Liver (tissue), 10 donors: ENCODE measurements at places on chromosomes 5 and 9.

DNA sequence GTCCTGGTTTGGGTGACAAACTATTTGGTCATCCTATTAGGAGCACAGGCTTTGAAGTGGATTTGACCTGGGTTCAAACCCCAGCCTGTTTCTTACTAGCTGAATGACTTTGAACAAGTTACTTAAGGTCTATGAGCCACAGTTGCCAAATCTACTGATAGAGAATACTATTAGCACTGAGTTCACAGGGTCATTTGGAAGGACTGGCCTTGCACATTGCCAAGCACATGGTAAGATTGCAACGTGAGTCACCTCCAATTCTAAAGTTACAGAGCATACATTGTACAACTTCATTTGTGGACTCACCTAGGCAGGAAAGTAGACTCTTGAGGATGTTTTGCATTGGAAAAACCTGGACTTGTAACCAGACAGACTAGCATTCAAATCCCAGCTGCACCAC lies 38.9 kb downstream of the MFAP3 start:
- DNase-seq, result no peak

GRCh38 chr5:122150215-122150614 lies 20.9 kb downstream of the ZNF474 start:
- DNase-seq, result no peak

GRCh38 chr5:158755221-158755620 lies 344.5 kb downstream of the EBF1 start:
- no peak for DNase-seq

- DNase-seq, result peak; percentile 54
These were observed 107.3 kb upstream of the SARDH start for GRCh38 chr9:133845440-133845839.

- no peak for DNase-seq
These were observed 180.5 kb downstream of the FBXL7 start for GRCh38 chr5:15680455-15680854.

- DNase-seq, result no peak
These were observed 415.1 kb downstream of the HCN1 start for GRCh38 chr5:45281081-45281480.

DNA sequence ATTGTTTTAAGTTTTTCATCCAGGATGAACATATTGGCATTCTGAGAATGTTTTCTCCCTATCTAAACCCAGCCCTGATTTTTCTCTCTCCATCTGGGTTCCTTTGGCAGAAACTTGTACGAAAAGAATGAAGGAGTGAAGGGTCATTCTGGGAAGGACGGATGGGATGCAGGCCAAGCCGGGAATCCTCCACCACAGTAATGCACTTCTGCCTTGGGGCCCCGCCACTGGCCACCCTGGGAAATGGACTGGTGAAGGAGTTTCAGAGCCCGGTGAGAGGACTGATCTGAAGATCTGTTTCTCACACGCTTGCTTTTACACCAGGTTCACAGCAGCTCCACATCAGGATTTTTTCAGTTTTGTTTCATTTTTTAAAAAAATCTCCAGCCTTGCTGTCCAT lies 554.8 kb downstream of the BNC2 start:
- no peak for DNase-seq

DNA sequence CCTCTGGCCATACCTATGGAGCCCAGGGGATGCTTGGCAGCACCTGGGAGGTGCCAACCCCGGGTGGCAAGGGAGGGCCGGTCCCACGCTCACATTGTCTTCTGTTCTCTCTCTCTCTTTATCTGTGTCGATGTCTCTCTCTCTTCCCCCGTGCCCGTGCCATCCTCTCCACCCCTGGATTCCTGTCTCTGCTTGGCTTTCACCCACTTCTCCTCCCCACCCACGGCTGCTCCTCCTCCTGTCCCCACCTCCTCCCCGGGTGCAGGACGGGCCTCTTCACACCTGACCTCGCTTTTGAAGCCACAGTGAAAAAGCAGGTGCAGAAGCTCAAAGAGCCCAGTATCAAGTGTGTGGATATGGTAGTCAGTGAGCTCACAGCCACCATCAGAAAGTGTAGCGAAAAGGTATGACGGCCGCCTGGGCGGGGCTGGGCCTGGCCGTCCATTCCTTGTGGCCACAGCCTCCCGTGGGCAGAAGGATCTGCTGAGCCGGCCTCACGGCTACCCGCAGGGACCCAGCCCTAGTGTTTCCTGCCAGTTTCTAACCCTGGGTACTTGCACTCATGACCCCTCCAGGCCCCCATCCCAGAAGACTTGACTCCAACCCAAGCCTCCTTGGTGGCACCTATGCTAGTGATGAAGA lies 22.7 kb downstream of the DNM1 start:
- no peak for DNase-seq

DNA sequence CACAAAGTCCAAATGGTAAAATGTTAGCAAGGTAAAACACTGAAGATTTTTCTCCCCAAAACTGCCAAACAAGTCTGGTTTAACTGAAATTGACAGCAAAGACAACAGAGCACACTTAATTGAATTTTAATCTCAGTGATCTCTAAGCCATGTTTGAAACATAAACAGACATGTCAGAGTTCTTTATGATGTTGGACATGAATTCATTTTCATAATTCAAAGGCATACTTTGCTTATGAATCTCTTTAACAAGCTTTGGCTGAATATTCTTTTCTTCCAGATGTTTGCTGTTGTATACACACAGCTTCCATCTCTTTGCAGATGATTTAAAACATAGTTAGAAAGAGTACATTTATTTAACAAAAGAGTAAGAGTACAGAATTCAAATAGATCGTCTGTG lies 509.1 kb downstream of the RAB3C start:
- no peak for DNase-seq
